ENCODE measurements at places on chromosomes 2 and 18. TPM values are rescaled to one million over a fixed set of nuclear protein-coding genes. Genes with fewer than 3 reads are reported as not detected.

DNA sequence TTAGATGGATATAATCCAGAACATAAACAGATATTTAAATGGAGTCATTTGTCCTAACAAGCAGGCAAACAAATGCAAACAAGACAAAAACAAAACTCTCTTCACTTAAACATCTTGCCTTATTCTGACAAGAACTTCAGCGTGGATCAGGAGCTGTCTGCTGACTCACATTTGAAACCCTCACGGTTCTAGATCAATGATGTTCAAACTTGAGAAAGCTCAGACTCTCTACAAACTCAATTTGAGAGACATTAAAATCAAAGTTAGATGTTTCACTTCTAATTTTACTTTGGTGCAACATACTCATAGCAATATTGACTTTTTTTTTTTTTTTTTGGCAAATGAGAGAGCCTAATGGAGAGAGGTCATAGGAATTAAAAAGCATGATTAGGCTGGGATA is 362.8 kb upstream of the SLC14A2 start:
- DNase-seq, result no peak
- no peak overlapping the region for H3K27ac ChIP-seq
- no peak overlapping the region for H3K4me3 ChIP-seq

DNA sequence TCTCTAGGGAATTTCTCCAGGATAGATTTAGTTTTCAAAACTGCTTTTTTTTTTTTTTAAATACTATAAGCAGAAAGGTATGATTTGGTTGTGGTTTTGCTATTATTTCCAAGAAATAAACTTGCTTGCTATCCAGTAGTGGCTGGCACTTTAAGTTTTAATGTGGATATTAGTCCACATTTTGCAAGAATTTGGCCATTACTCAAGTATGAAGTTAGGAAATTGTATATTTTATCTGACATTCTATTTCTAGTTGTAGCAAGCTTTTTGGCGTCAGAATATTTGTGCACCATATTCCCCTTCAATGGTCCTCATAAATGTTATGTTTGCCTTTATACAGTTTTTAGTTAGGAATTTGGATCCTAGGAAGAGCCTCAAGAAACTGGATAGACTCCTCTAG is 226.3 kb downstream of the ZNF521 start:
- H3K27me3 ChIP-seq, result no peaks in the 10 kb centered on the region
- H3K4me3 ChIP-seq, result no peak overlapping the region
- no peaks in the 10 kb centered on the region for H3K4me1 ChIP-seq
- no peak overlapping the region for H3K27ac ChIP-seq
- no peak for DNase-seq

- no peak for DNase-seq
- H3K27ac ChIP-seq, result no peak overlapping the region
- H3K4me3 ChIP-seq, result no peak overlapping the region
- no peaks in the 10 kb centered on the region for H3K27me3 ChIP-seq
- peaks cover 8% of the 10 kb centered on the region for H3K4me1 ChIP-seq
- no peaks in the 10 kb centered on the region for H3K36me3 ChIP-seq
These were observed 30.0 kb upstream of the RAB1A start for GRCh38 chr2:65159906-65160305.

GRCh38 chr2:110852051-110852450 is 119.7 kb downstream of the ACOXL start:
- H3K4me3 ChIP-seq, result no peak overlapping the region
- H3K27ac ChIP-seq, result no peak overlapping the region
- no peaks in the 10 kb centered on the region for H3K4me1 ChIP-seq
- H3K36me3 ChIP-seq, result no peaks in the 10 kb centered on the region
- no peak for DNase-seq

Gene CEBPZ
- total RNA-seq, result 70.4 TPM

- no peaks in the 10 kb centered on the region for H3K36me3 ChIP-seq
- no peaks in the 10 kb centered on the region for H3K4me1 ChIP-seq
- no peak overlapping the region for H3K4me3 ChIP-seq
- no peaks in the 10 kb centered on the region for H3K27me3 ChIP-seq
- no peak overlapping the region for H3K27ac ChIP-seq
- DNase-seq, result no peak
These were observed 784.8 kb upstream of the CDH2 start for GRCh38 chr18:28961669-28962228.

DNA sequence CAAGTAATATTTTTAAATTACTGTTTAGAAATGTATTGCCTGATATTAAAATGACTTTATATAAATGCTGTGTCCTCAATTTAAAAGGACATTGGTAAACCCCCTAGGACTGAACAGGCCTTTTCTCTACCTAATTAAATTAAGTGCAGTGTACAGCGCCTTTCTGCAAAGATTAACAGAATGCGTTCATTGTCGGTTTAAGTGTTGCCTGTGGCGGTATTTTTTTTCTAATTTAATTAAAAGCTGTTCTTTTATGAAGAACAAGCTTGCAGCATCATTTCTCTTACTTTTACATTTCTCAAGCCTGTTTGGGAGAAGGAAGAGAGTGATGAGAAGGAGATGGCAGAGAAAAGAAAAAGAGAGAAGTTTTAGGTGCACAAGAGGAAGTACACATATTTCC is 344.9 kb downstream of the CPS1 start:
- no peak overlapping the region for H3K4me3 ChIP-seq
- H3K36me3 ChIP-seq, result no peaks in the 10 kb centered on the region
- no peak for DNase-seq
- H3K27ac ChIP-seq, result no peak overlapping the region
- H3K27me3 ChIP-seq, result no peaks in the 10 kb centered on the region

DNA sequence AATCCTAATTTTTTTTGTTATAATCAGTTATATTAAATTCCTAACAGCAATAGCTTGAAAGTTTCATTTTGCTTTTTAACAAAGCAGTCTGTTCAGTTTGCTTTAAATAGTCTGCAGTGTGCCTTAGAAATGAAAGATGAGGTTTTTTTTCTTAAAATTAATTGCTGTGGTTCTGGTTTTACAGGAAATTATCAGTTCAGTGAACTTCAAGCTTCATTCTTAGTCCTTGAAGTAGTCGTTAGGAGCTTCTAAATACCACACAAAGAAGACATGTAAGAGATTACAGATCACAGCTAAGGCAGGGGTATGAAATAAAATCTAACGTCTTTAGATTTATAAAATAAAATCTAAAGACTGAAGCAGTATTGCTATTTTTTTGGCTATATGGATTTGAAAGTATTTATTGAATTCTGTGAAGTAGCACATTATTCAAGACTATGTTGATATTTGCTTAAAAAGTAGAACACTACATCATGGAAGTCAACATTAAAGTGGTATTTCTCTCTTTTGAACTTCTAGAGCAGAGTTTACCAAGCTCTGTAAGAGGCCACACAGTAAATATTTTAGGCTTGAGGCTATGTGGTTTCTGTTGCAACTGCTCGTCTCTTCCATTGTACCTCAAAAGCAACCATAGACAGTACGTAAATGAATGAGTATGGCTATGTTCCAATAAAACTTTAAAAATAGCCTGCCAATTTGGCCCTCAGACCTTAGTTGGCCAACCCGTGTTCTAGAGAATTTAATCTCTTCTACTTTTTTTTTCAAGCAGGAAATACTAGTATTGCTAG is 81.5 kb upstream of the STON1 start:
- H3K27me3 ChIP-seq, result no peaks in the 10 kb centered on the region
- no peak for DNase-seq
- H3K4me3 ChIP-seq, result no peak overlapping the region
- H3K36me3 ChIP-seq, result peaks cover 8% of the 10 kb centered on the region
- no peak overlapping the region for H3K27ac ChIP-seq
- H3K4me1 ChIP-seq, result peaks cover 24% of the 10 kb centered on the region

All from psoas muscle (tissue), 8 donors.